ENCODE measurements at places on chromosomes 1 and 21. TPM values are rescaled to one million over a fixed set of nuclear protein-coding genes. Genes with fewer than 3 reads are reported as not detected.
A peak's percentile ranks its signal among the peaks of the same experiment; 100 is the strongest.

GRCh38 chr1:201009962-201010645 lies 13.4 kb downstream of the KIF21B start:
- DNase-seq, result no peak

- no peak for DNase-seq
Measured at GRCh38 chr1:214009423-214010196, 21.8 kb downstream of the PROX1 start.

DNA sequence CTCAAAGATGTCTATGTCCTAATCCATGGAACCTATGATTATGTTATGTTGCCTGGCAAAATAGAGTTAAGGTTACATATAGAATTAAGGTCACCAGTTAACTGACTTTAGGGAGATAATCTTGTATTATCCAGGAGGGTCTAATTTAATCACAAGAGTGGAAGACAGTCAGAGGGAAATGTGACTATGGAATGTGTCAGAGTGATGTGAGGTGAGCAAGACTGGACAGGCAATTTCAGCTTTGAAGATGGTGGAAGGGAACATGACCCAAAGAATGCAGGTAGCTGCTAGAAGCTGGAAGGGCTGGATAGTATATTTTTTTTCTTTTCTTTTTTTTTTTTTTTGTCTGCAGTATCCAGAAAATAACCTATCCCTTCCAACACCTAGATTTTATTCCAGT lies 241.7 kb upstream of the NEGR1 start:
- no peak for DNase-seq

DNA sequence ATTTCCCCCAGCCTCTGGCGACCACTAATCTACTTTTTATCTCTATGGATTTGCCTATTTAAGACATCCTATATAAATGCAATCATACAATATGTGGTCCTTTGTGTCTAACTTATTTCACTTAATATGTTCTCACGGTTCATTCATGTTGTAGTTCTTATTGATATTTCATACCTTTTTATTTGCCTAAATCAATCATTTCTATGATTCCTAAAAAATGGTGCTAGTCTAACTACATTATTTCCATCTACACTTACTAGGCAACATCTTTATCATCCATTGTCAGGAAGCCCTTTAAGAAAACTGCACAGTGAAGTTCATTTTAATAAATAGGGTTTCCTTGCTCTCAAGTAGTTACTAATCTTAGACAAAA lies 380 bp upstream of the FBXO28 start:
- DNase-seq, result no peak

DNA sequence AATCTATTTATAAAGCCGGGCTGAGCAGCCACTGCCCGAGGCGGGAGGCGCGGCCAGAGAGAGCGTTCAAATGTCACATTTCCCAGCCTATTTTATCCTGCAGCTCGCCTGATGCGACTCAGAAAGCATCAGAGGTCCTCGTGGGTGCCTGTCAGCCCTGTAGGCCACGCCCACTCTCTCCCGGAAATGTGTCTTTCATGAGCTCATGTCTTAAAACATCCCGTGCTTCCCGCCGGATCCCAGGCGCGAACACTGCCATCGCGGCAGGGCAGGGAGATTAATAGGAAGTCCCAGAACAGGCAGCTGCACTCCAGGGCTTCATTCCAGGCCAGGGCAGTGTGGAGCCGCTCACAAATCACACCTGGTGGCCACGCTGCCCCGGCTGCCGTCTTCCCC lies 117.5 kb downstream of the PRDM16 start:
- peak; percentile 55 for DNase-seq

DNA sequence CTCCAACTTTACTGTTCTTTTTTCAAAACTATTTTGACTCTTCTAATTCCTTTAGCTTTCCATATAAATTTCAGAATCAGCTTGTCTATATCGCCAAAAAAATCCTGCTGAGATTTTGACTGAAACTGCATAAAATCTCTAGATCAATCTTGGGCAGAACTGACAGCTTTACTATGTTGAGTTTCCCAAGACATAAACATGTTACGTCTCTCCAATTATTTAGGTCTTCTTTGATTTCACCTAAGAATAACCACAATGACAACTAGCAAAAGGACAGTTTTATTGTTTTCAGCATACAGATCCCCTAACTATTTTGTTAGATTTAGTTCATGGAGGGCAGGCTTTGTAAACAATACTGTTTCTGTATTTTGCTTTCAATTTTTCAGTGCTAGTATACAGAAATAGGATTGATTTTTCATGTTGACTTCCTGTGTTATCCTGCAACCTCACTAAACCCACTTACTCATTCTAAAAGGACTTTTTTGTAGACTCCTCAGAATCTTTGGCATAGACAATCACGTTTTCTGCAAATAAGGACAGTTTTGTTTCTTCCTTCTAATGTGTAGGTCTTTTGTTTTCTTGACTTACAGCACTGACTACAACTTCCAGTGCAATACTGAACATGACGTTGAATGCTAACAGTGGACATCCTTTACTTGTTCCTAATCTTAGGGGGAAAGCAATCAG lies 63.4 kb downstream of the NPHP4 start:
- DNase-seq, result no peak

- DNase-seq, result no peak
Measured at GRCh38 chr1:241848686-241849344, 811 bp downstream of the EXO1 start.

DNA sequence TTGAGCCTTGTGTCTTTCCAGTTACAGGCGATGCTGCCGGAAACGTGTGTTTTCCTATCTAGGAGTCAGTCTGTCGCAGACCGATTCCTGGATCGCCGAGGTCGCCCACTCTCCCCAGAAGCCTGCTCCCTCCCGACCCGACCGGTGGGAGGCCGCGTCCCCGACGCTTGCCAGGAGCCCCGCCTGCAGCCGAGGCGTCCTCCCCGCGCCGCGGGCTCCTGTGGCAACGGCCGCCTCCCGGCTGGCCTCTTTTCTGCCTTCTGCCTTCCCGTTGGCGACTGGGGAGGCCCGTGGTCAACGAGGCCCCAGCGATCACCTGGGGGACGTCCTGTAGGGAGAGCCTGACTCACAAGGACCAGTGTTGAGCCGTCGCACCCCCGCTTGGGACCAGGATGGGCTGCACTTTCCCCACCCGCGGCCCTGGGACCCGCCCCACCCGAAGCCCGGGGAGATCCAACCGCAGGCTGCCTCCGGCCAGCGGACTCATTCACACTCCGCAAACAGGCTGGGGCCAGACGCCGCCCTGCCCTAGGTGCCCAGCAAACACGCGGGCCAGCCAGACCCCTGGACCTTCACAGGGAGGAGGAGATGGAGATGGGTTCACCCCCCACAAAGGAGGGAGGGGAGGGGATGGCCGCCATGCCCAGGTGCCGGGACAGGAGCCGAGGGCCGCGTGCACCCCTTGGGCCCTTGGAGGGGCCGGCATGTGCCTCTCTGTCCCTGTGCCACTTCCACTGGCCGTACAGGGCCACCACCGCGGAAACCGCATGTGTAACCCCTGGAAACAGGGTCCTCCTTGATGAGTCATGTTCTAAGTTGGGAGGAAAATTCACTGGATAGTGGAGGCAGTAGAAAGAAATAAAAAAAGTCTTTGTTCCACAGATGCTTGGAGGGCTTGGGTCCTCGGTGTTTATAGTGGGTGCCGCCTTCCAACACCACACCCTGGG lies 7.2 kb upstream of the COL6A1 start:
- DNase-seq, result no peak

- no peak for DNase-seq
Measured at GRCh38 chr1:29641921-29642320, 405.6 kb downstream of the PTPRU start.

- DNase-seq, result no peak
Measured at GRCh38 chr1:56330391-56331026, 248.9 kb downstream of the PLPP3 start.

- peak; percentile 39 for DNase-seq
Measured at GRCh38 chr1:45802343-45803298, 791 bp upstream of the MAST2 start.

GRCh38 chr21:21238629-21239400 lies 240.6 kb downstream of the NCAM2 start:
- DNase-seq, result no peak

Gene SLC45A3
- polyA plus RNA-seq, result 9.5 TPM

Gene EVA1B
- polyA plus RNA-seq, result 64.5 TPM

Gene ISG20L2
- polyA plus RNA-seq, result 50.0 TPM

Gene KPRP
- not detected for polyA plus RNA-seq

Gene C1orf94
- not detected for polyA plus RNA-seq

Gene HIPK1
- polyA plus RNA-seq, result 46.7 TPM

Gene DAB1
- polyA plus RNA-seq, result 9.1 TPM

Gene ZNF593OS
- 1.3 TPM for polyA plus RNA-seq

Gene PRELP
- polyA plus RNA-seq, result 4.4 TPM

Measured in right renal pelvis (tissue), 4 donors.